Pulmonary artery endothelial cell (primary cell): ENCODE measurements at places on chromosomes 6 and 20. TPM values are rescaled to one million over a fixed set of nuclear protein-coding genes. Genes with fewer than 3 reads are reported as not detected.

DNA sequence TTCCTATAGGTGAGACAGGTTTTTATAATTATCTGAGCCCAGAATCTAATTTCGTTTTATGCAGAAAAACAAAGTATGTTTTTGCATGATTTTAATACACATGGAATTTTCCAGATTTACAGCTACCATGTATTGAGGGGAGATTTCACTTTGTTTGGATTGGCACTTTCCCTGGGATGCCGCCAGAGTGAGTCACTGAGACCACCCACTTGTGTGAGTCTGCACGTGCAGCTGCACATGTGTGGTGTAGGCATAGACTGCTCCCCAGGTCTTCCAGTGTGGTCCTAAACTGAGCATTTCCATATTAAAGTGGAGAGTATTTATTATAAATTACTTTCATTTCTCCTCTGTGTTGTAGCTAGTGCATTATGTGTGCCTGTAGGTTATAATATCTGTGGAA is 186.8 kb downstream of the UBE3D start:
- DNase-seq = peak; percentile 15

DNA sequence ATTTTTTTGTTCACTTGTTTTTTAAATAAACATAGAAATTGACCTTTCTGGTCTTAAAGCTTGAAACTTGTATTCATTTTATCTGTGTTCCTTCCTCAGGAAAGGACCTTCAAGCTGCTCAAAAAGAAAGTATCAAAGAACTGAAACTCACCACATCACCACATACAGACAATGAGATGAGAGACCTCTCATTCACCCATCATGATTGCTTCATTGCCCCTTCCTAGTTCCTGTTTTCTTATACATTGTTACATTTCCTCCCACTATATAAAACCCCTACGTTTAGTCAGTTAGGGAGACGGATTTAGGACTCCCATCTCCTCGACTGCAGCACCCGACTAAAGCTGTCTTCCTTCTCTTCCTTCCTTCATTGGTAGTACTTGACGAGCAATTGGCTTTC is 180.5 kb upstream of the OPRM1 start:
- DNase-seq = no peak

DNA sequence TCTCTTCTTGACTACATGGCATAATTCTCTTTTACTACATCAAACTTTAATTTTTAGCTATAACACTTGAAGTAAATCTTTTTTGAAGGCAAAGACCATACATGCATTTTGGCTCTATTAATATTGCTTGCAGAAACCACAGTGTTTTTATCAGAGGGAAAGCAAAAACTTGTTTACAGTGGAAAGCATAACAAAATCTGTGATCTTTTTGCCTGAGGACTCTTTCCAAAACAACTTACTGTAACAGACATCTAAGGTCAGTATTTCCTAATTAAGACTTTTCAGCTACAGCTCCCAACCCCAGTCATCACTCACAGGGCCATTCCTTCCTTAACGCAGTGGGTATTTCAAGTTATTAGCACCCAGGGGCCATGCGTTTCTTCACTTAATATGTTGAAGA is 274.7 kb downstream of the CDKAL1 start:
- DNase-seq = no peak

DNA sequence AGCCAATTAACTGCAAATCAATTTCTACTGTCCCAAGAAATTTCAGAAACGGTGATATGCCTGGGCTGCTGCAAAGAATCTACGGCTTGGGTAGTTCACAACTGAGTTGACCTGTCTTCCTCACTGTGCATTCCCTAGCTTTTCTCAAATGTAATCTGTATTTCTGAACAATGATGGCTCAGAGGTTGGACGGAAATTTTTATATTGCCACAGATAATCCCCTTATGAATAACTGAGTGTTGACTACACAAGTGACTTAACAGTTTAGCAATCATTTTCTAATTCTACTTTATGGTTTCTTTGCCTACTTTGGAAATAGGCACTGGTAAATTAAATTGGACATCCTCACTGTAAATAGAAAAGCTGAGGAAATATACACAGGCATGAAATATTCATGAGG is 94.5 kb downstream of the ARHGAP18 start:
- DNase-seq = no peak

DNA sequence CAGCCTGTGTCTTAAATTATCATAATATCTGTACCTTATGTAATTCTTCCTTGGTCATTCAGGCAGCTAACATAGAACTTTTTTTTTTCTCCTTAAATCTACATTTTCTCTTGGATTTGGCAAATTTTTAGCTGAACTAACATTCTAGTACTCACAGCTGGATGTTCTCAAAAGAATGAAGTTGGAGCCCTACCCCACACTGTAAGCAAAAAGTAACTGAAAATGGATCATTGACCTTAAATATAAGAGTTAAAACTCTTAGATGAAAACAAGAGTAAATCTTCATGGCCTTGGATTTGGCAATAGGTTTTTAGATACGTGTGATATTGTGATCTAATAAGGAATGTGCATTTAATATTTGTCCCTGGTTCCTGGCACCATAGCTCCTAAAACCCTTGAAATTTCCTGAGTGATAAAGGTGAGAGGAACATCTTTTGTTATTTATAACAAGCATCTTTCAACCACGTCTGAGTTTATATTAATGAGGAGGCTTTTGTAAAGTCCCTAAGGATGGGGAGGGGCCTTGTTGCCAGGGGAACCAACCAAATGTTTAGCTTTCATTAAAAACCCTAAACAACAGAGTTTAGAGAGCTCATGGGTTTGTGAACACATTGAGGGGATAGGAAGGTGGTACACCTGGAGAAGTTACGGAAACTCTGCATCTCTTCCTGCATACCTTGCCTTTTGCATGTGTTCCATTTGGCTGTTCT is 106.1 kb upstream of the ADGRF4 start:
- DNase-seq = no peak

- DNase-seq = no peak
Observed at GRCh38 chr6:159376516-159377158, 207.4 kb downstream of the FNDC1 start.

Gene TRIM39
- total RNA-seq = 9.4 and 11.8 TPM in 2 replicates

DNA sequence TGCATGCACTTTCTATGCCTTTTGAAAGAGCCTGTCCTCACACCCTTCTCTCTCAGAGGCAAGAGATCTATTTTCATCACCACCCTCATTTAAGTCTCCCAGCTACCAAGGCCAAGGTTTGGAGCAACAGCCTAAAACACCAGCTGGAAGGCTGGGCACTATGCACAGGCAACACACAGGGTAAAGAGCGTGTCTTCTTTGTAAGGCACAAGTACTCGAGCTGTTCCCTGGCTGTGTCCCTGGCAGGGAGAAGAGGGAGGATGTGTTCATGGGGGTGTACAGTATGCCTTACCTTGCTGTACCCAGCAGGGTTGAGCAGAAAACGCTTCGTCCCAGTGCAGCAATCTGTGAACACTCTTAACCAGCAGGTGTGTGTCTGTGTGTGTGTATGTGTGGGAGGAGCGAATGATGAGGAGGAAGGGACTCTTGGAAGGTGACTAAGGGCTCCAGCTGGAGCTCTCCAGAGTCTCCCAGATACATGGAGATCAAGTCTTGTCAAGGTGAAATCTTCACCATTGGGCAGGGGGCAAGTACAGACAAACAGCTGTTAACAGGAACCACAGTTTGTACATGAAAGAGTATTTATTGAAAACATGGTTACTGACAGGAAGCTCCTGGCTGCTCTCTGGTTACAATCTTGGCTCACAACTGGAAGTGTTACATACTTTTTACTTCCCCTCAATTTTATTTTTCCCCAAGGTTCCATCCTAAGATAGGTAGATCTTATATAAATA is 40.8 kb downstream of the ELMO2 start:
- DNase-seq = no peak

Gene RBPJL
- not detected in 2 replicates for total RNA-seq

Gene PRPF6
- total RNA-seq = 71.7 and 83.0 TPM in 2 replicates

DNA sequence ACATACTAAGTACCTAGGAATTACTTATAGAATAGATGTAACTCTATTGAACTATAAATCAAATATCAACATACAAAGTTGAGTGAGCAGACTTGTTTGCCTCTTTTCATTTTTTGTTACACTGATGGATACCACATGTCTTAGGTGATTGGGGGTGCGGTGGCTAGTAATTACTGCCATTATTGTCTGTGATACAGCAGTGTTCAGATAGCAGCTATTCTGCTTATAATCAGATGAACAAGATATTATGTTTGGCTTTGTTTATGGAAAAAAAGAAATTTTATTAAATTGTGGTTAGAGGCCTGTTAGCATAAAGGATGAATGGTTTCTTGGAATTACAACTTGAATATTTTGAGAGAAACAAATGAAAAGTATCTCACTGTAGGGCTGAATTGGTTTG is 55.9 kb downstream of the KCNQ5 start:
- no peak for DNase-seq

GRCh38 chr6:108166664-108167448 is 1.0 kb downstream of the NR2E1 start:
- no peak for DNase-seq

DNA sequence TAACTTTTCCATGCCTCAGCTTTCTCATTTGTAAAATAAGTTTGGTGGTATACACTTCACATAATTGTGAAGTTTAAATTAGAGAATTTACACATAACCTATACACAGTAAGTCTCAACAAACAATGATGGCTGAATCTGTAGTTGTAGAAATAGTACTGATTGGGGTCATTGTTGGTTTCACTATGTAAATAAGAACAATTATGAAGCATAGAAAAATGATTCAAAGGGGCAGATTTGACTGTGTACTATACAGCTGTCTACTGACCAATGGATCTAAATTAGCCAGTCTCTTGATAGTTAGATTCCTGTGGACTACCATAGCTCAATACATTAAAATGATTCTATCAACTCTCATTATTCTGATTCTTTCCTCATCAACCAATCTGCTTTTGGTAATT is 181.1 kb upstream of the STXBP5 start:
- no peak for DNase-seq

GRCh38 chr6:127618729-127619128 is 41.8 kb downstream of the C6orf58 start:
- no peak for DNase-seq

- no peak for DNase-seq
Observed at GRCh38 chr6:107711412-107712236, 112.5 kb downstream of the SCML4 start.

DNA sequence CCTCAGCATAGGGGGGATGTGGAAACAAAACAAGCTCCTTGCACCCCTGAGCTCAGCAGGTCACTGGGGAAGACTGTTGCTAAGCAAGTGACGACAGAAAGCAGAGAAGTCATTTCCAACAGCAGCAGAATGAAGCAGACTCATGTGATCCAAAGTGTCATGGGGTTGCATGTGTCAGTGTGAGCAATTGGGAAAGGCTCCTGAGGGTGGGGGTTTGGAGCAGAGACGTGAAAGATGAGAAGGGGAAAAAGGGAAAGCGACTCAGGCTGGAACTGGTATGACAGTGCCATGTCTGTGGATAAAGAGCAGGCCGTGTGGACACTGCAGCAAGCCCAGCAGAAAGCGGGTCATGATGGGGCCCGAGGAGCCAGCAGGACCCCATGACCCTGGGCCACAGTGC is 363.9 kb downstream of the PREX1 start:
- DNase-seq = no peak

Gene RGL2
- total RNA-seq = 39.4 and 42.5 TPM in 2 replicates

GRCh38 chr6:52305411-52305810 is 20.9 kb upstream of the MCM3 start:
- no peak for DNase-seq

Gene SLA2
- total RNA-seq = not detected in 2 replicates

DNA sequence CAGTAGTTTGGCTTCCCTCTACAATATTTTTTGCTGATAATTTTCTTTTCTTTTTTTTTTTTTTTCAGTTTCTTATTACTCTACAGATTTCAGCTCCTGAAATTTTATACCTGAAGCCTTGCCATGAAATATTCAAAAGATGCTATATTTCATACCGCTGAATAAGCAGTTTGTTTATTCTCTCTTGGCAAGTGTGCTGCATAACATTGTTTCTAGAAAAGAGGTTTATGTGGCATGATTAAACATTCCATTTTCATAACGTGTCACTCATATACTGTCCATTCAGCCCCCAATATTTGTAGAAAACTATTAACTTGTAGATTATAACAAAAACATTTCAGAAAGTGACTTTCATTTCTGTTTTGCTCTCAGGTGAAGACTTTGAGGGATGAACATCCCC is 174.4 kb upstream of the NOX3 start:
- DNase-seq = no peak

- DNase-seq = no peak
Observed at GRCh38 chr20:54794874-54795273, 319.5 kb downstream of the DOK5 start.

DNA sequence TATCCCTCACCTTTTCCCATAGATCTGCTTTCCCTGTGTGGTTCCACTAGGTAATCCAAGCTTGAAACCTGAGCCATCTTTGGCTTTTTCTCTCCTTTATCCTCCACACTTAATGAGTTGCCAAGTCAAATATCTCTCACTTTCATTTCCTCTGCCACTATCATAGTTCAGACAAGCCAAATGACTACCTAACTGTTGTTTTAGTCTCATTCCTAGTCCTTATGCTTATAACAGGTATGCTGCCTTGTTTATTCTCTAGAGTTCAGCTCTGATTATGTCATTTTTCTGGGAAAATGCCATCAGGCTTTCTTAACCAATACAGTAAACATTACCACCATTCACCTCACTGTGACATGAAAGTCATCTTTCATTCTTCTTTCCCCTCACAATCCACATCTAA is 6.5 kb downstream of the EFHC1 start:
- DNase-seq = no peak

GRCh38 chr6:29696147-29697125 is 15.5 kb upstream of the ZFP57 start:
- no peak for DNase-seq

- DNase-seq = no peak
Observed at GRCh38 chr20:3930265-3931206, 41.3 kb downstream of the PANK2 start.

Gene CDH4
- total RNA-seq = 2.2 and 7.5 TPM in 2 replicates

Gene SPATA25
- 0.53 and 0.59 TPM in 2 replicates for total RNA-seq

DNA sequence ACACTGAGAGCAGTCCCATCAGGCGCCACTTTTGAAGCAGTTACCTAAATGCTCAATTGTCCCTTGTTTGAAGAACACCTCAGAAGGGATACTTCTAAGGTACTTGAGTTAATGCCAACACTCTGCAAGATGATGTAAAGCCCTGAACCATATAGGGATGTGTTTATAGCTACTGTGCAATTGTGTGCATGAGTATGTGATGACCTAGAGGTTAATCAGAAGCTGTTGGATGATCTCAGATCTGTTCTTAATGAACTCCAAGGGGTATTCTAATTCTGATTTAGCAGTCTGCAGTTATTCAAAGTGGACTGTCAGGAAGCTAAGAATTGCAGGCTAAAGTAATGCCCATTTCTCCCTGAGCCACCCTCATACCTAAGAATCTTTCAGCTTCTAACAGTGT is 158.3 kb downstream of the TMEM242 start:
- no peak for DNase-seq

Gene EMILIN3
- 0.04 TPM in 1 of 2 replicates, not detected in the other for total RNA-seq

Gene CST4
- not detected in 2 replicates for total RNA-seq
